Mesenteric fat pad (tissue), 1 donor: ENCODE measurements at places on chromosomes 4 and X. TPM values are rescaled to one million over a fixed set of nuclear protein-coding genes. Genes with fewer than 3 reads are reported as not detected.

The GAGE2A gene
- total RNA-seq, result not detected

DNA sequence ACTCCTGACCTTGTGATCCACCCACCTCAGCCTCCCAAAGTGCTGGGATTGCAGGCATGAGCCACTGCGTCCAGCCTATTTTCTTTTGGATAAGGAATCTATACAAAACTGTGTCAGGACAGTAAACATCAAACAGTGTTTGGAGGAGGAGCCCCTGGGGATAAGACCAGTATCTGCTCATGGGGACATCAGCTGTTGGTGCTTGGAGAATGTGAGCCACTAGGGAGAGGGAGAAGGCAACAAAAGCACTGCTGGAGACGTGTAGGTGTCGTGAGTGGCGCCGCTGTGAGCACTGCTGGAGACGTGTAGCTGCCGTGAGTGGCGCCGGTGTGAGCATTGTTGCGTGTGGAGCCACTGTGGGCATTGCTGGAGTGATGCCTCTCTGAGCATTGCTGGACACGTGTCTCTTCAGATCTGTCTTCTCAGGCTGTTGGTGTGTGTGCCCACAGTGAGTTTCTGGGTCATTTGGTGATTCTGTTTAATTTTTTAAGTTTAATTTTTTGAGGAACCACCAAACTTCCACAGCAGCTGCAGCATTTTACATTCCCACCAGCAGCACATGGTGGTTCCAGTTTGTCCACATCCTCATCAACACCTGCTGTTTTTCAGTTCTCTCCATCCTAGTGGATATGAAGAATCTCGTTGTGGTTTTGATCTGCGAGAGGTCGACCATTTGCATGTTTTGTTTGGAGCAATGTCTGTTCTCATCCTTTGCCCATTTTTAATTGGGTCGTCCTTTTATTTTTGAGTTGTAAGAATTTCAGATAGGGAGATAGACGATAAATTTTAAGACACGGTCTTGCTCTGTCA lies 19.0 kb downstream of the DGKQ start:
- DNase-seq, result peak; percentile 57

The SCML1 gene
- 15.4 TPM for total RNA-seq

- no peak for DNase-seq
These were observed 60.3 kb downstream of the PRKX start for GRCh38 chrX:3653111-3653510.
